ENCODE measurements at places on chromosomes 1 and 21.

GRCh38 chr1:30406996-30407864 lies 316.2 kb downstream of the MATN1 start:
- DNase-seq: no peak

- no peak for DNase-seq
Measured at GRCh38 chr1:212293579-212293978, 8.4 kb downstream of the PPP2R5A start.

DNA sequence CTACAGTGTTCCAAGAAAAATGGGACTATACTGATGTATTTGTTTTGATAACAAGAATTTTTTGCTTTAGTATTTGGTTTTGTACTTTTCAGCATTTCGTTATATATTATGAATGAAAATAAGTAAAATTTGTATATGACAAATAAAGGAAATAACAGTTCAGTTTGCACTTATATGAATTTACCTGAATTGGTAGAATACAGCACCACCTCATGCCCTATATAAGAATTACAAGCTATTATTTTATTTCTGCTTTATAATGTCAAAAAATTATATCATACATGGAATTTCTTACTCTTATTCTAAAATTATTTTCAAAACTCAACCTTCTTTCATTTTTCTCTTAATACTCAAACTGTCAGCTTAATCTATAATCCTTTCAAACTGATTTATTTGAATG lies 14.6 kb downstream of the EFCAB7 start:
- no peak for DNase-seq

DNA sequence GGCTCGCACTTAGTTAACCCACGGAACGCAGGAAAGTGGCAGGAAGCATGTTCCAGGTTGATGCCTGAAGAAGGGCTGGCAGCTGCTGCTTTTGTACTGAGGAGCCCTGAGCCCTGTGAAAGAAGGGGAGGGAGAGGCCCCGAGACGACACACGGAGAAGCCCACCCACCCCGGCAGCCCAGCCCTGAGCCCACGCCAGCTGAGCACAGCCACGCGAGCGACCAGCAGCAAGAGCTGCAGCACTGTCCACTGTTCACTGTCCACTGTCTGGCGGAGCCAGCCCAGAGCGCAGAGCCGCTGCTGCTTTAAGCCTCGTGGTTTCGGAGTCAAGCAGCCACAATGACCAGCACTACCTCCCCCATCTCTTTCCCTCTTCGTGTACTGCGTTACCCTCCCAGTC lies 5.3 kb downstream of the LRRC47 start:
- DNase-seq: no peak

GRCh38 chr1:29527314-29528004 lies 291.1 kb downstream of the PTPRU start:
- DNase-seq: no peak

GRCh38 chr1:19400192-19400611 lies 85.1 kb downstream of the CAPZB start:
- no peak for DNase-seq

GRCh38 chr1:182278144-182279054 lies 113.2 kb downstream of the GLUL start:
- DNase-seq: no peak

DNA sequence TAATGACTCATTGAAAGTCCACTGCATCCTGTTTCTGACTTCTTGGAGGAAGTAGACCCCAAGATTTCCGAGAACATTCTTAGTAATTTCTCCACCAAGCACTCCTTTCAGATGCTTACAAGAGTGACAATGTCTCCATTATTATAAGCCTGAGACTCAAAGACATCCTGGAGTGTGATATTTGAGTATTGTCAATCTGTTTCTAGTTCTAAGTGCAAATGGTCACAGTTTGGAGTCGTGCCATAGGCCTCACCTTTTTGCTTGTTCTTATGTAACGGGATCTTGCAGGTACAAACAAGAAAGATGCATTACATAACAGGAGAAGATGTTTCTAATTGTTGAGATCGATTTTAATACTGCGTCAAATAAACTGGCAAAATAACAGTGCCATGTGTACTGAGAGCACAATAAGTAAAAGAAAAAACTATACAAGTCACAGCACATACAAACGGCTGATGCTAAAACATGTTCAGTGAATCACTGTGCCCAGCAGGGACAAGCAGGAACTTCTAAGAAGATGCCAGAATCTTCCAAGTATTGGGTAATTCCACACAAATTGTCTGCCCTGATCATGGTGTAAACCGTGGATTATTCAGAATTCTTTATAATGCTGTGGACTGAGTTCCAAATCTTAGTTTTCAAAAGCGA lies 54.1 kb downstream of the CD2 start:
- DNase-seq: no peak

DNA sequence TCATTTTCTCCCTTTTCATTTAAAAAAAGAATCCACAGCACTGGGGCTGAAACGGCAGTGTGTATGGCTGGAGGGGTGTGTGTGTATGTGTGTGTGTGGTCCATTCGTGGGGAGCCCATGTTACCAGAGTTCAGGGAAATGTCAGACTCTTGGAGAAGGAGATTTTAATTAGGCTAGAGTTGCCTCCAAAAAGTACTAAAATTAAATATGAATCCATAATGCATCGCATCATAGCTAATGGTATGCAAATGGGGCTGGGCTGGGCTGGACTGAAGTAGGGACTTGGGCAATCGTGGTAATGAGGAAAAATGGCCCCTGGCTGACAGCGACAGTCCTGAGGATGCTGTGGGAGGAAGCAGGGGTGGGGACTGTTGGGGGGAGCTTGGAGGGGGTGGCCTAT lies 24.8 kb downstream of the GRIK3 start:
- no peak for DNase-seq

GRCh38 chr1:169338617-169339016 lies 29.0 kb downstream of the NME7 start:
- DNase-seq: no peak

DNA sequence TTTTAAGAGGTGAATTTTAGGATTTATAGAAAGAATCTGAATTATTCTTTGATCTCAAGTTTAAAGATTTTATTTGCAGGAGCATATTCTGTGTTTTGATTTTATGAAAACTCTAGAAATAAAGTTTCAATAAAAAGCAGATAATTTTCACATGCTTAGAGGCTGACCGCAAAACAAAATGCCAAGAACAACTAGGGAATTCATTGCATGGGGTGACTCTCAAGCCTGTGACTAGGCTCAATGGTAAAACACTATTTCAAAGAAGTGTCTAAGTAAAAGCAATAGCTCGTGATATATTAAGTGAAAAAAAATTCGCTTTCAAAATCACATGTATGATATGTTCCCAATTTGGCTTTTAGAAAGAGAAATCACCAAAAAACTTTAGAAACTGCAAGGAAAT lies 49.6 kb downstream of the RPL5 start:
- no peak for DNase-seq

DNA sequence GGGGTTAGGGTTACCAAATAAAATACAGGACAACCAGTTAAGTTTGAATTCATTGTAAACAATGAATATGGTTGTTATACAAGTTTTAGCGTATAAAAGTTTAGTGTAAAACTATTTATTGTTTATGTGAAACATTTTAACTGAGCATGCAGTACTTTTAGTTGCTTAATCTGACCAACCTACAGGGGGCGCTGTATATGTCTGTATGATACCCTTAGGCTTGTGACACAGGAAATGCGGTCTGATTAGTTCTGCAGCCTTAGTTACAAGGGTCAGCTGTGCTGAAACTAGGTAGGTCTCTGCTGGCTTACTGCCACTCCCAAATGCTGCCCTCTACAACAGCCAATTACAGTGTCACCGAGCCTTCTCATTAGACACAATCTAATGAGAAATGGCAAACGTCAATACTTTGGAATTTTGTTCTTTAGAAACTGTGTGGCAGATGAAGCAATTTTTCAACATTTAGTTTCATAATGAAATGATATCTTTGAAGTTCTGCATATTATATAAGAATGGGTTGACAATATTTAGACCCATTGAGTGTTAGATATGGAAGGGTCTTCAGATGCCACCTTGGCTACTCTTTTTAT lies 56.2 kb downstream of the NTNG1 start:
- DNase-seq: no peak

- DNase-seq: no peak
Measured at GRCh38 chr1:39925721-39926342, 24.1 kb upstream of the MYCL start.

DNA sequence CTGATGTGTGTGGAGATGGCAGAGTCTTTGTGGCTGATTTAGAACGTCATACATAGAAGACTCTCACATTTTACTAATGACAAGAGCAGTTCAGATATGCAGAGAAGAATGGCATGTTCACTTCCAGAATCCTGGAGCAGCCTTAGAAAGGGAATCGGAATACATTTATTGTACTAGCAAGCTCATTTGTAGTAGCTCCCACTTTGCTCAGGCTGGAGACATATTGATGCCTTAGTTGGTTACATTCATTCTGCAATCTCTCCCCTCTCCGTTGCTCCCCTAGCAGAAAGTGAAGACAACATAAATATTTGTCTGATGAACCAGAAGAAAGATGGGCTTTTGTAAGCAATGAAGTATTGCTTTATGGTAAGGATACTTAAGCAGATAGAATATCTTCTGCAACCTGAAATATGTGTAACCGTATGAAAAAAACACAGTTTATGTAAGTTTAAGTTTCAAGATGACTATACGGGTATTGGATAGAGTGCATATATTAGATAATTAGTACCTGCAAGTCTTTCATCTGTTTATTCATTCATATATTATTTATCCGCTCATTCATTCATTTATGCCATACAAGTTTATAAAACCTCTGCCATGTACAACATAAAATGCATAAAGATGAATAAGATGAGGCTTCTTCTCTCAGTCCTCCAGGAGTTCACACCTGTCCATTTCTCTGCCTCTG lies 135.7 kb downstream of the CNIH3 start:
- DNase-seq: no peak

DNA sequence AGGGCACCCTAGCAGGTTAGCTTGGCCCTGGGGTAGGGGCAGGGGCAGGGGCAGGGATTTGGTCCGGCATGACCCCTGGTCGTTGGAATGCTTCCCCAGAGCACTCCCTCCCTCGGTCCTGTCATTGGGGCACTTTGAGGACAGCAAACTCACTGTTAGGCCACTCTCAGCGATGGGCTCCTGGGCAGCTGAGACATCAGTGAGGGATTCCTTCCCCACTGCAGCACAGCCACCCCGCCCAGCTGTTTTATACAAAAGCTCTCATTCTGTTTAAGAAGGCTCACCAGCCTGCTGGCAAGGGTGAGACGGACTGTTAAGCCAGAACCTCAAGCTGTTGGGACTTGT lies 86.9 kb upstream of the F3 start:
- no peak for DNase-seq
